GF-D8 (cell line): ENCODE measurements at places on chromosomes 6 and 20.
A peak's percentile ranks its signal among the peaks of the same experiment; 100 is the strongest.

DNA sequence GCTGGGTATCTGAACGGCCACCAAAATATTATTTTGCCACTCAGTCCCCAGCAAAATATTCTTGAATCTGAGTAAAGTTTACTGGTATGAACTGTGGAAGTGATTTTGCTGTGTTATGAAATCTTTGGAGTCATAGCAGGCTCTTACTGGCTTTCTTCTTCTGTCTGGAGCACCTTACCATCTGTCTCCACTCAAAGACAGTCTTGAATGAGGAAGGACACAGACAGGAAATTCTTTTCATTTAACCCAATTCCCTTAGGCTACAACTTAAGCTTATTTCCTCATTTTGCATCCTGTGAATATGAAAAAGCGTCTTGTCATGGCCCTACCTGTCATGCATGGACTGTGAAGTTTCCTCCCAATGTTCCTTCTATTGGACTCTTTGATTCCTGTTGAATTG, 24.7 kb downstream of the FNDC1 start:
- no peak for DNase-seq

DNA sequence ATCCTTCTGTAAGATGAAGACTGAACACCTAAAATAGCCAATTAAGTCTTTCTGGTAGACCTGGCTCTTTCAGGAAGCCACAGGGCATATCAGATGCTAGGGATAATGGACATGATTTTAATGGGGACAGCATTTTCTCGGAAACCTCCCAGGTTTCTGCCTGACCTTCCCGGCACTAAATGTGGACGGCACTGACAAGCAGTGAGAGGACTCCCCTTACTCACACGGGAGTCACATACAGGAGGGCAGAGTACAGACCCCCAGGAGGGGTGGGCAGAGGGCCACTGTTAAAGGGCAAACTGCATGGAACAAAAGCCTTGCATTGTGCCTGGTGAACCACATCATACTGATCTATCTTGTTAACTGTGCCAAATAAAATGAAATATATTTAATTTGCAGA, 19.9 kb downstream of the PSMG4 start:
- DNase-seq, result no peak

DNA sequence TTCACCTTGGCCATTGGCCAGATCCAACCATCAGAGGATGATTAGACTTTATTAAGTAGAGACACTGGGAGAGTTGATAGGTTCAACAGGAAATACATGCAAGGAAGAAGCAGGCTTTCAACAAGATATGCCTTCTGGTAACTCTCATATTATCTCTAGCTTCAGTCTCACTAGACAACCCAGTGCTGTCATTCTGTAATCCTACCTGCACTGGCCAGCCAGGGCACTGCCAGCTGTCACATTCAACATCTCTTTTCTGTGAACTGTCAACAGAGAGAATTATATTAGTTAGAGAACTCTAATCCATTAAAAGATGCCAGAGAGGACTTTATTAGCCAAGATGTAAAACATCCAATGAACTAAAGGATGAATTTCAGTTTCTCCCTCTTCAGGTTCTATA, 337.9 kb upstream of the JAG1 start:
- no peak for DNase-seq

- no peak for DNase-seq
Observed at GRCh38 chr6:131945971-131946370, 5.2 kb downstream of the CCN2 start.

GRCh38 chr20:33940666-33941065, 53.0 kb upstream of the RALY start:
- DNase-seq, result no peak

DNA sequence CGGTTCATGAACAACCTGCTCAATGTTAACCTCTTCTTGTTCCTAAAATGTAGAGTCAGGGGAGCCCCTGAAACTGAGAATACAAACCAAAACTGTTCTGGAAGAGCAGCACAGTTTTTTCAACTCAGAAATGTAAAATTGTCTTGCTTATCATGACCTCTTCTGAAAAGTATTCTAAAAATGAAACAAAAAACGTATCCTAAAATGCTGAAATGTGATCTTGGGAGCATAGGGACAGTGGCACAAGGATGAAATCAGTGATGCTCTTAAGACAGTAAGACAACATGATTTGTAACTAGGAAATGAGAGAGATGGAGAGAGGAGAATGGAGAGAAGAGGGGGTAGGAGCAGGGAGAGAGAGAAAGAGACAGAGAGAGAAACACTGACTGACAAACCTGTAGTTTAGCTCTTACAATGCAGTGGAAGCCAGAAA, 27.5 kb downstream of the NCOA7 start:
- no peak for DNase-seq

GRCh38 chr6:166650824-166651807, 24.1 kb upstream of the RPS6KA2 start:
- DNase-seq, result no peak

- no peak for DNase-seq
Observed at GRCh38 chr20:15339264-15339663, 1001.9 kb upstream of the FLRT3 start.

DNA sequence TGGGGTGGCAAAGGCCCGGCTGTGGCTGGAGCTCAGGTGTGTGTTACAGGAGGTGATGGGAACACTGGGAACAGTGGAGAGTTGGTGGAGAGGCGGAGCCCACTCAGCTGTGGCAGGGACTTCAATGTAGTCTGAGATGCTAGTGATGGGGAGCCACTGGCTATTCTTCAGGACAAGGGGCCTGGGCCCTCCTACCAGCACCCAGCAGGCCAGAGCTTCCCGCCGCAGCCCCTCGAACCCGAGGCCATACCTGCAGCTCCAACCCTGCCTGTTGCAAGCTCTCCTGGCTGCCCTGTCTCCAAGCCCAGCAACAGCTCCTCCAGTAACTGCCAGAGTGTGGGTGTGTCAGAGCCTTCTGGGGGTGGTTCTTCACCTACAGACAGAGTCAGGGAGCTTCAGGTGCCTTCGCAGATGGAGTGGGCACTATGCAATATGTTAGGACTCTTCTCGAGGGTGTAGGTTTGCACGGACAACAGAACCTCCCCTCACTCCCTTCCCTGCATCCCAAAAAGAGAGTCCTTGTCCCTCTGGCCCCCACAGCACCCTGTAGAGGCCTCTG, 146.2 kb upstream of the MLN start:
- no peak for DNase-seq

GRCh38 chr6:27866357-27867050, 45.7 kb downstream of the OR2B2 start:
- peak; percentile 70 for DNase-seq

DNA sequence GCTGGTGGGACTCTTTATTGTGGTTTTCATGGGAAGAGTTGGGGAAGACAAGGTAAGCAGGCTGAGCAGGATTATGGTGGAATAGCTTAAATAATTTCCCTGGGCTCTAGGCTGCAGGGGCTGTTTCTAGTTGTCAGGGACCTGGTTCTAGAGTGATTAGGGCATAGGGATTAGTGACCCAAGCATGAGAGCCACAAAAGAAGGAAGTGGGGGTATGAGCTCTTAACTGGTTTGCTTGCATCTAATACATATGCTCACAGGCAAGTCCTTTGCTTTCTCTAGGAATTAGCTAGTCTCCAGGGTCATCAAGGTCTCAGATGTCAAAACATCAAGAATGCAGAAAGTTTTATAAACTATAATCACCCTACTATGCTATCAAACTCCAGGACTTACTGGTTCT, 67.5 kb upstream of the NRN1 start:
- no peak for DNase-seq

DNA sequence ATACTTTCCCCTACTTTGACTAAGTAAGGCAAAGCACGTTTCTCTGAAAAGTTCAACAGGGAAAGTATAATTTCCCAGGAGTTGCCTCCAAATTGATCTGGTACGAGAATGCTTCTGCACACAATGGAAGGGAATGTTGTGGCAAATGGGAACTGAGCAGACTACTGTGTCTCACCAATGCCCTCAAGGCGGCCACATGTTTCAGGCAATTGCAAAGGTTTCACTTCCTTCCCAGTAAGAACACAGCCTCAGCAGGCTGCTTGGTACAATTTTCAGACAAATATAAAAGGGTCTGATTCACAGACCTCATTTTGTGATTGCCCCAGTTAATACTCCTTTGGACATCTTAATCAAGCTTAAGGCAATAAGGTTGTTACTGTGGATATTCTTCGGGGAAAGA, 71.2 kb downstream of the KIAA0319 start:
- DNase-seq, result no peak

DNA sequence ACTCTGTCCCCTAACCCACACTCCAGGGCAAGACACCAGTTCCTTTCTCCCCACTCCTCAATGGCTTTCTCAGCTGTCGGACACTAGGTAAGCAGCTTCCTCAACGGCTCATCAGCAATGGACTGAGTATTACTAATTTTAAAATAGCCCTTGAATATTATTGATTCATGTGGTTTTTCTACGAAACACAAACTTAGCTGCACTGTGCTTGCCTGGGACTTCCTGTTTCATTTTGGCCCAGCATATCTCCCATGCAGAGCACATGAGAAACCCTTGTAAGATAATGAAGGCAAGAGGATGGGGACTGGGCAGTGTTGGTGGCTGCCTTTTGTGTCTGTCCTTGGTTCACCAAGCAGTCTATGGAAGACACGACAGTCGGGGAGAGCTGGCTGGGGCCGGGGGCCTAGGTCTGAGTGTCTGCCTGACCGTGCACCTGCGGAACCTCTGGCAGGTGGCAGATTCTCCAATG, 48.9 kb downstream of the RNASET2 start:
- no peak for DNase-seq

DNA sequence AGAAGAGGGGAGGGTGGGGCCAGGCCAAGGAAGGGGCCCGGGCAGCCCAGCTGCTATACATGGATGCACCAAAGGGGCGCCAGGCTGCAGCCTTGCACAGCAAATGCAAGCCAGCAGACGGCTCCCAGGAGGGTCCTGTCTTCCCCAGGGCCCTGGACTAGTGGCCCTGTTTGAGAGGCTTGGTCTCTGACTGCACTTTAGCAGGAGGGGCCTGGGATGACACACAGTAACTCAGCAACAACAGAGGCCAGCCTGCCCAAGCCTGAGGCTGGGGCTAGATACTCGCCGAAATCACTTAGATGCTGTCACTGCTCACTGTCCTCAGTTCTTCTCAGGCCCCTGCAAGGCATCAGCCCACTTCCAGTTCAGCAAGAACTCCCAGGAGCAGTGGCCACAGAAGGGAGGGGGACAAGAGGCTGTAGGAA, 73.5 kb downstream of the TRAM2 start:
- no peak for DNase-seq

DNA sequence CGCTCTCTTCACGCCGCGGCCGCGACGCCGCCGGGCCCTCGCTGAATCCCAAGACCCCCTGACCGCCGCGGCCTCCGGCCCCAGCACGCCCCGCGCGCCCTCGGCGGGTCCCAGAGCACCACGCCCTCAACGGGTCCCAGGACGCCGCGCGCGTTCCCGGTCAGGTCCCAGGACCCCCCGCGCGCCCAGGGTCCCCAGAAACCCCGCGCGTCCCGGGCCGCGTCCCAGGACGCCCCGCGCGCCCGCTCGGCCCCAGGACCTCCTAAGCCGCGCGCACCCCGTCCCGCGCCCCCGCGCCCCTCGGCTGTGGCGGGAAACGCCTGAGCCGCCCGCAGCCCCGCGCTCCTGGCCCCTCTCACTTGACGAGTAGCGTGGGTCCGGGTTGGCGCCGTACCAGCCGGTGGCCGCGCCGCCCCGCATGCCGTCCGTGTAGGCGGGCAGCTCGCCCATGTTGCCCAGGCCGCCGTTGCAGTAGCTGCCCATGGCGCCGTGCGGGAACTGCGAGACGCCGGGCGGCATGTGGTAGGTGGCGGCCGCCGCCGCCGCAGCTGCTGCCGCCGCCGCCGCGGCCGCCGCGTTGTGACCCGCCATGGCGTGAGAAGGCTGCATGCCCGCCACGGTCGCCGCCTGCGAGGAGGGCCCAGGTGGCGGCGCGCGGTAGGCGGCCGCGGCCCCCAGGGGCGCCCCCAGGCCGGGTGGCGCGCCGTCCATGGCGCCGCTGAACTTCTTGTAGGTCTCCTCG, 556 bp downstream of the NKX2-4 start:
- no peak for DNase-seq

DNA sequence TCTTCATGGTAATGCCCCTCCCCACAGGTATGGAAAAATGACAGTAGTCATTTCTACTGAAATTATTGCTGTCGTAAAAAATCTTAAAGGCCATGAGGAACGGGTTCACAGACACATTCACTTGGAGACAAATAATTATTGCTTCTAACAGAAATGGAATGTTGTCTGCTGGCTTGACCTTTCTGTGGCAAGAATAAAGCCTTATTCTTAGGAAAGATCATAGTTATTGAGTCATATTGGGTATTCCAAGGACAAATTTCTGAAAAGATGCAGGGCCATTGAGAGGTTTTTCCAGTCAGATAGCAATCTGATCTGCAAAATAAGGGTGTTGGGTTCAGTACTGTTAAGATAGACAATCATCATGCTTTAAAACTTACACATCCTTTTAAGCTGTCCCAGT, 29.2 kb downstream of the AKAP7 start:
- no peak for DNase-seq

DNA sequence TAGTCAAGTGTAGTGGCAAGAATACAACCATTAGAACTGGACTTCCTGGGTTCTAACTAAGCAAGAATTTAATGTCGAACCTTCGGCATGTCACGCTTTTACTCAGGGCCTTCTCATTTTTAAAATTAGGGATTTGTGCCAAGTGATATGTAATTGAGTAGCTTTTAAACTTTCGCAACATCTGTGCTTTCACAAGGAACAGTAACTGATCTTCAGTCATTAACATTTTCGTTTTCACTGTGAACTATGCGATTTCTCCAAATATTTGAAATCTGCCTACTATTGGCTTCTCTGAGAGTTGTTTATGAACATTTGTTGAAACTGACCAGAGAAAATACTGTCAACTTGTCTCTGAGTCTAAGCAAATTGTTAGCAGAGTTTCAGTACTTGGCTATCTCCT, 27.6 kb downstream of the GRM1 start:
- no peak for DNase-seq

GRCh38 chr6:108074057-108074358, 533 bp downstream of the OSTM1 start:
- no peak for DNase-seq

GRCh38 chr6:161061576-161061975, 70.0 kb downstream of the MAP3K4 start:
- DNase-seq, result no peak

DNA sequence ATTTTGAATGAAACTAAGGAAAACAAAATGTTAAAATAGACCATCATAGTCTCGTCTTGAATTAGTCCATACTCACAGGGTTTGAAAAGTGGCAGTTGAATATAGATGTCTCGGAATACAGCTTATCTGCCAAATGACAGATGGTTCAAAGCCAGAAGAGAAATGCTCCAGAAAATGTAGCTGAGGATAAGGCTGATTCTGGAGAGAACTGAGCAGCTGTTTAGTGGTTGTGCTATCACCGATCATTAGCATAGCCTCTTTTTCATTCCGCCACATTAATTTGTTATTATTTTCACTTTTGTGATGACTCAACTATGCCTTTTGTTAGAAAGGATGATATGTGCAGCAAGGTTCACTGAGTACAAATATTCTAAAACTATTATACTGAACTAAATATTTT, 390.2 kb upstream of the MAN1A1 start:
- DNase-seq, result no peak

DNA sequence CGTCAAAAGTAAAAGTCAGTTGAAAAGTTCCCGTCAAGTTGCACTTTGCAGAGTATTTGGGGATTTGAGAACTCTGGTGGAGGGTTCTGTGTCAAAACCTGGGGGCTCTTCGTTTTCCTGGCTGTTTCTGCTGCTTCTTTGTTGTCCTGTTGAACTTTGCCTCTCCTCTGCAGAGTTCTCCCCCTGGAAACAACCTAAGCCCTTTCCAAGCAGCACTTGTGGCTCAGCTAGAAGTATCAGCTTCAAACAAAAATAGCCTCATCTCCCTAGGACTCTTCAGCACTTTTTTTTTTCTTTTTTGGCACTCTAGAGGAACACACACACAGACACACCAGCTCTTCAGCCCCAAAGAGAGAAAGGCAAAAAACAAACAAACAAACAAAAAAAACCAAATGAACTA, at the start of gene TRDN:
Gene TRDN (minus strand): TSS at position 169 of the 400 bp plus-strand sequence. CDS start 175 bp downstream, outside the sequence.
- DNase-seq, result no peak

GRCh38 chr6:79705456-79705995, 74.4 kb downstream of the SH3BGRL2 start:
- DNase-seq, result no peak
